Skin of body (tissue), 3 donors: ENCODE measurements at places on chromosomes 1 and 21. TPM values are rescaled to one million over a fixed set of nuclear protein-coding genes. Genes with fewer than 3 reads are reported as not detected.

- no peak for DNase-seq
These were observed 121.8 kb downstream of the PLA2G4A start for GRCh38 chr1:186950547-186950946.

The IGSF3 gene
- total RNA-seq: 47.0 TPM

DNA sequence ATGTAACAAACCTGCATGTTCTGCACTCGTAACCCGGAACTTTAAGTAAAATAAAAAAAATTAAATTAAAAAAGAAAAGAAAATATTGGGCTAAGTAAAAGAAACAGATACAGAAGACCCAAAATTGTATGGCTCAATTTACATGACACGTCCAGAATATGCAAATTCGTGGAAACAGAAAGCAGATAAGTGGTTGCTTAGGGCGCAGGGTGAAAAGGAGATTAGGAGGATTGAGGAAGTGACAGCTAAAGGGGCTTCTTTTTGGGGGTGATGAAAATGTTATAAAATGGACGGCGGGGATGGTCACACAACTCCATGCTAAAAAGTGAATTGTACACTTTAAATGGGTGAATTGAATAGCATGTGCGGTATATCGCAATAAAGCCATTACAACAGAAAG, 27.4 kb upstream of the ZBTB21 start:
- no peak for DNase-seq

DNA sequence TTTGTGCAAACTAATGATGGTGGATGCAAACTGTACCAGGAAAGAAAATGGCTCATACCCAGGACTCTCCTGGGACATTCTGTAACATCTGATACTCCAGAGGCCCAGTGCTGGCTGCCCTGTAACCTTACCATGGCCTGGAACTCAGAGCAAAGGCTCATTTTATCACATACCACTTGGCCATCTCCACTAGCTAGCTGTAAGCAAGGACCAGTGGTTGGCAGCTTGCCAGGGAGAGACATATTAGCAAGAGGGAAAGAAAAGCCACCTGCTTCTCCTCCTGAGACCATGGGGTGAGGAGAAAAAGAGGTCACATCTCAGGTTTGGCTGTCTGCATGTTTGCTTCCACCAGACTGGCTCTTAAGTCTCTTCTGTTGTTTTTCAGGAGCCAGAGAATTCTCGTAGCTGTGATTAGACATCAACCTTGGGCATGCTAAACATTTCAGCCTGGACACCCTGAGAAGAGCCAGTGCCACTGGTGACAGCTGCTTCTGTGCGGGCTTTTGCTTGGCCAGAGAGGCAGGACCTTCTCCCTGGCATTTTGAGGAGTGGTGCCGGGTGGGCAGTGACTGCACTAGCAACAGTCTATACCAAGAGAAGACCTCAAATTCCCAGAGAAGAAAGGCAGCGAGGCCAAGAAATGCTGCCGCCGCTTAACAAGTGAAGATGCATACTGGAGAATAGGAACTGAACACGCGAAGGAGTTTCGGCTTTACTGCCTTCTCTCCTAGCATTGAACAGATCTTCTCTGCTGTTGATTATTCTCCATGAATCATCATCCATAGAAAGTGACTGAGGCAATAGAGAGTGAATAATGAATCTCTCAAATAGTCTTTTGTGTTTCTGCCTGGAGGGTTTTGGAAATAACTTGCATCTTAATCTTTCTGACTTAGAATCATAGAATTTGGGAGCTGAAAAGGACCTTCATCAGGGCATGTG, 6.7 kb upstream of the INKA2 start:
- no peak for DNase-seq

DNA sequence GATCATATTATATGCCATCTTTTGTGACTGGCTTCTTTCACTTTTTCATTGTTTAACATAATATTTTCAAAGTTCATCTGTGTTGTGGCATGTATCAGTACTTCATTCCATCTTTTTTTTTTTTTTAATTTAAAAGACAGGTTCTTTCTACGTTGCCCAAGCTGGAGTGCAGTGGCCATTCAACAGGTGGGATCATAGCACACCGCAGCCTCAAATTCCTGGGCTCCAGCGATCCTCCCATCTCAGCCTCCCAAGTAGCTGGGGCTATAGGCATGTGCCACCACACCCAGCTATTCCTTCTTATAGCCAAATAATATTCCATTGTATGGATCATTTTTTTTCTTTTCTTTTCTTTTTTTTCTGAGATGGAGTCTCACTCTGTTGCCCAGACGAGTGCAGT, 34.6 kb upstream of the ZNF281 start:
- DNase-seq: no peak

- peak; percentile 34 for DNase-seq
These were observed 4.0 kb downstream of the CFAP45 start for GRCh38 chr1:159895836-159896545.

The LRRIQ3 gene
- 0.99 TPM for total RNA-seq

DNA sequence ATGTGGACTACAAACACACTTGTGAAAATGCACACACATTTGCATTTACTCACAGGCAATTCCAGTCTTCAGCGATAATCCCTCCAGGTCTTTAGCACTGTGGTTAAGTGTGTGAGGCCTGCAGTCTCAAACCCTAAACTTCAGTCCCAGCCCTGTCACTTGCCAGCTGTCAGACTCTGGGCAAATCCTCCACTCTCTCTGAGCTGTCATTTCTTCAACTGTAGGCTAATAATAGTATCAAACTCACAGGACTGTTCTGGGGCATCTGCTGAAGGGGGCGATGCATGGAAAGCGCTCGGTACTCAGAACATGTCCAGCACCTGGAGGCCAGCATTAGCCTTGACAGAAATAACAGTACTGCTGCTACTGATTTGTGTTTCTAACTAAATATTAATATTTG, 48.2 kb downstream of the NEK2 start:
- no peak for DNase-seq
